Stimulated activated CD8-positive, alpha-beta memory T cell treated with anti-CD3 and anti-CD28 coated beads, Interleukin-4, amount 100 ng/mL, for 4 hours (primary cell): ENCODE measurements at places on chromosomes 11 and 22.

DNA sequence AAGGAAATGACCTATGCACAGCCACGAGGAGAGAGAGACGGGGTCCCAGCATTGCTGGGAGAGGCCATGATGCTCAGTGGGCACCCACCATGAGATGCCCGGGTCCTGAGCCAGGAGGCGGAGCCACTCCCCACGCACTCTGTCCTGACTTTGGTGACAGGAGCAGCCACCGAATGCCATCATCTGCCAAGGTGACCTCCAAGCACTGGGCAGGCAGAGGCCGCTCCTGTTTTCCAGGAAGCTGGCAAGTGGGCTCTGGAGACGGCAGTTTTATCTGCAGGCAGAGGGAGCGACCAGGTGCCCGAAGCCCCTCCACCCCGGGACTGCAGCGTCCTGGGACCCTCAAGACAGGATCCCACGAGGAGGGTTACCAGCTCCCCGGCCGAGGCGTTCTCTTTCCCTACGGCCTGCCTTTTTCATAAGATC, 453.9 kb downstream of the BRD1 start:
- DNase-seq: no peak

GRCh38 chr11:18236664-18237356, at the start of gene SAA4:
Gene SAA4 (minus strand): TSS chr11:18236802. CDS start chr11:18235926, 876 bp downstream.
- DNase-seq: no peak

GRCh38 chr11:17779861-17780594, 45.4 kb downstream of the KCNC1 start:
- DNase-seq: no peak

DNA sequence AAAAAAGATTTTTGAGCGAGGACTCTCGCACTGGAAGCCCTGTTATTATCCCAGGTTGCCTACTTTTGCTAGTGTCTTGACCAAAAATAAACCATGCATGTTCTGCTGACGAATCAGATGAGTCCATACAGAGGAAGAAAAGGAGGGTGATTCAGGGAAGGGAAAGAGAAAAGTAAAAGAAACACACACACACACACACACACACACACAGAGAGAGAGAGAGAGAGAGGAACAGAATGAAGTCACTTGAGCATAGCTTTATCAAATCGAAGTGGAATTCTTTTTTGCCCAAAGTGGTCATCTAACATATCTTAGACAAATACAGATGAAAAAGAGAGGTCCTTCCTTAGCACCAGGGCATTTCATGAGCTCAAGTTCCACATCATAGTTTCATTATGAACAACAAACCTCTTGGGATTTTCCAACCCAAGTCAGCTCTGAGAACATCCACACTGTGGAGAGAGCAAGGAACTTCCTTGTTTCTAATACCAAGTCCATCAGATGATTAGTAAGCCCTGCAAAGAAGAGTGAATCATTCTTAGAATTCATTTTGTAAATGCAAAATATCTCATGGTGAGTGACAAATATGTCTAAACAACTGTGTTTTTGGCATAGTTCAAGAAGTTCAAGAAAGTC, 7.7 kb upstream of the MMP12 start:
- DNase-seq: no peak

DNA sequence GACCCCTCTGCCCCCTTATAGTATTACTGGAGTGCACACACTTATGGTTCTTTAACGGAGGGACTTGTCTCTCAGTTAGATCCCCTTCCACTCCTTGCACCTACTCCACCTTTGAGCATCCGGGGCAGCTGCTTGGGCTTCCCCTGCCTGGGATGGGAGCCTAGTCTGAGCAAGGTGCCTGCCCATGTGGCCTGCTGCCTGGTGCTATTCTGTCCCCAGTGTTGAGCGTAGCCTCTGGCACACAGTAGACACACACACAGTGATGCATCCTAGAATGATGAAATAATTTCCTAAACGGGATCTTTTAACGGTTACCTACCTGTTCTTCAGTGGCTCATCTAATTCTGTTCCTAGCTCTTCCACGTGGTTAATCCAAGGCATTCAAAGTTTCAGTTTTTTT, 22.4 kb downstream of the PPFIA1 start:
- no peak for DNase-seq

DNA sequence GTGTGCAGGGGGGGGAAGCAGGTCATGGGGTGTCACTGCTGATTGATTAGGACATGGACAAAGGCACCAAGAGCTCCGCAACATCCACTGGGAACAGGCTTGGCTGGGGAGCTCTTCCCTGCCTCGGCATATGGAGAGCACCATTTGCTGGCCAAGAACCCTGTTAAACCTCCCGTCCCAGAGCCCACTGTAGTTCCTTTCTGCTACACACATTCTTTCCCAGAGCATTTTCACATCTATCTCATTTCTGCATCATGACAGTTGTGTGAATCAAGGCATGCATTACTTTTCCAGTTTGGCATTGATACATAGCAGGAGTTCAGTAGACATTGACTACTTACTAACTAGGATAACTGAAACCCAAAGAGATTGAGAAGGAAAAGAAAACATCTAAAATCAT, 333.4 kb upstream of the B3GAT1 start:
- no peak for DNase-seq

DNA sequence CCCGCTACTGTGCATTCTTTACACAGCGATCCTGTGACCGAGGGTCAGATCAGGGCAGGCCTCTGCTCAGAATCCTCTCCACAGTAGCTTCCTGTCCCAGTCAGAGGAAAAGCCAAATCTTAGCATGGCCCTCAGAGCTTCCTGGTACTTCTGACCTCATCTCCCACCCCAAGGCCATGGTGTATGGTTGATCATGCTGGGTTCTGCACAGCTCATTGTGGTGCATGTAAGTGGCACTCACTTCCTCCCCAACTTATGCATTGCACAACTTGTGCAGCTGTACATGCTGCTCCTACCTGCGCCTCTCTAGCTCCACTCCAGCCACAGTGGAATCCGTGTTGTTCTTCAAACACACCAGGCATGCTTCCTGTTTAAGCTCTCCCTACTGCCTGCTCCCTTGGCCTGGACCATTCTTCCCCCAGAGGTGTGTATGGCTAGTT, 20.3 kb downstream of the BMAL1 start:
- no peak for DNase-seq

DNA sequence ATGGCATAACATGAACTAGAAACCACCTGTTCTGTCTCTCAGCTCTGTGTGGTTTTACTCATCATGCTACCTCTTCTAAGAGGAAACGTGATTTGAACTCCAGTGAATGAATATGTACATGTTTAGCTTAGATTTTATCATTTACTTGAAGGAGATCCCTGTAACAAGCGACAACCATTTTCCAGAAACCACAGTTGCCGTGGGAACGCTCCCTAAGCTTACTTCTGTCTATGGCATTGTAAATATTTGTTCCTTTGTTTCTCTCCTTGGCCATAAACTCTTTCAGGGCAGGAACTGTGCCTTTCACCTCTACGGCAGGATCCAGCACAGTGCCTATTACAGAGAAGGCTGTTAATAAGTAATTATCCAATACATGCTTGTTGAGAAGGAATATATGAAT, 17.1 kb upstream of the TPH1 start:
- no peak for DNase-seq

DNA sequence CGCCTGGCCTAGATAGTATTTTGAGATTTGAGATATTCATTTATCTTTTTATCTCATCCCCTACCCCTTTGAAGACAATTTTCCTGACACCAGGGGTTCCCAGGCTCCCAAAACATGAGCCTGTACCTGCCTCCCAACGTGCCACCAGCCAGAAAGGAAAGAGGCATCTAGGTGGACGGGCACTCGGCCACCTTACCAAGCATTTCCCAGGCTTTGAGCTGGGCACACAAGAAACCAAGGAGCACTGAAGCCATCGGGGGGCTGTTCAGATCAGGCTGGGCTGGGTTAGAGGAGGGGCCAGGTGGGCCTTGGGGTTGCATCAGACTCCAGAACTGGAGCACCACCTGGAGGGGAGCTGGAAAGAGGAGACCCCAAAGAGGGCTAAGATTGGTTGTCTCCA, 28.5 kb upstream of the BAIAP2L2 start:
- no peak for DNase-seq

GRCh38 chr22:17229991-17230630, 10.9 kb upstream of the ADA2 start:
- DNase-seq: no peak

- no peak for DNase-seq
These were observed 112.0 kb upstream of the TTC12 start for GRCh38 chr11:113202431-113202830.

- DNase-seq: no peak
These were observed 13.3 kb downstream of the APOL3 start for GRCh38 chr22:36147196-36147791.

GRCh38 chr11:124877910-124878758, 12.9 kb downstream of the ROBO3 start:
- DNase-seq: no peak

- DNase-seq: peak; percentile 86
These were observed 1.2 kb downstream of the PHLDB1 start for GRCh38 chr11:118608360-118609227.

DNA sequence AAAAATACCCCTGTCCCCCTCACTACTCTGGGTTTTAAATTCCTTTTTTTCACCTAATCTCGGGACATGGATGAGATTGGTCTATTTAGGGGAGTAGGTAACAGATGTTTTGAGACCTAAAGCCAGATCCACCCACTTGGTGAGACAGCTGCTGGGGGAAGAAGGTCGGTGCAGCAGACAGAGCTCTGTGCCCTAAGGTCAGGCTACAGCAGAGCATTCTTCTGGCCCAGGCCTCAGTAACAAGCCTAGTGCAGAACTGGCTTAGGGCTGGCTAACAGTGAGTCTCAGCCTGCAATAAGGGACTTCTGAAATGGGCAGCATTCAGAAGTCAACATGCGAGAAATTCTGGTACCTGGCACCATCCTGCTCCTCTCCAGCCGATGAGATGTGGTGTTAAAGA, 444.9 kb upstream of the KIRREL3 start:
- DNase-seq: no peak

GRCh38 chr22:41538583-41538982, 5.7 kb downstream of the POLR3H start:
- DNase-seq: no peak

DNA sequence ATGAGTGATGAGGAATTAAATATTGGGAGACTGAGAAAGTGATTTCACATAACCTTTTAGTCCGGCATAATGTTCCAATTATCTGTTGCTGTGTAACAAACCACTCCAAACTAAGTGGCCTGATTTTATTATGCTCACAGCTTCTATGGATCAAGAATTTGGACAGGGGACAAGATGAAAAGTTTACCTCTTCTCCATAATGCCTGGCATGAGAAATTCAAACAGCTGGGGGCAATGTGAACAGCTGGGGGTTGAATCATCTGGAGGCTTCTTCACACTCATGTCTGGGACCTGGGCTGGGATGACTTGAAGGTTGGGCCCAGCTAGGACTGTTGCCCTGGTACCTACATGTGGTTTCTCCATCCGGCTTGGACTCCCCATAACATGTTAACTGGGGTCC, 99.4 kb upstream of the DRD2 start:
- DNase-seq: no peak

DNA sequence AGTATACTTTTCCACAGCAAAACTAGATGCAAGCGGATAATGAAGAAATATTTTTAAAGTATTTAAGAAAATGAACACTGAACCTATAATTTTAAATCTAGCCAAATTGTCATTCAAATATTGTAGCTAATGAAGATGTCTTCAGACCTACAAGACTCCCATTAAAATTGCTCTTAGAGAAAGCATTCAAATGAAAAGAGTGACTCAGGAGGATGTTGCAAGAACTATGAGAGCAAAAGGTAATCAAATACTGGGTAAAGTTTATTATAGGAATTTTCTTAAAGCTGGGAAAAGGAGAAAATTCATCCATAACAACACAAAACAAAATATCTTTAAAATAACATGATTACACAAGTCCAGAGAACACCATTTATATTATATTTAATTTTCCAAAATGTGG, 5.4 kb upstream of the POU2AF1 start:
- no peak for DNase-seq

- no peak for DNase-seq
These were observed 258.5 kb downstream of the LUZP2 start for GRCh38 chr11:24755260-24755839.

DNA sequence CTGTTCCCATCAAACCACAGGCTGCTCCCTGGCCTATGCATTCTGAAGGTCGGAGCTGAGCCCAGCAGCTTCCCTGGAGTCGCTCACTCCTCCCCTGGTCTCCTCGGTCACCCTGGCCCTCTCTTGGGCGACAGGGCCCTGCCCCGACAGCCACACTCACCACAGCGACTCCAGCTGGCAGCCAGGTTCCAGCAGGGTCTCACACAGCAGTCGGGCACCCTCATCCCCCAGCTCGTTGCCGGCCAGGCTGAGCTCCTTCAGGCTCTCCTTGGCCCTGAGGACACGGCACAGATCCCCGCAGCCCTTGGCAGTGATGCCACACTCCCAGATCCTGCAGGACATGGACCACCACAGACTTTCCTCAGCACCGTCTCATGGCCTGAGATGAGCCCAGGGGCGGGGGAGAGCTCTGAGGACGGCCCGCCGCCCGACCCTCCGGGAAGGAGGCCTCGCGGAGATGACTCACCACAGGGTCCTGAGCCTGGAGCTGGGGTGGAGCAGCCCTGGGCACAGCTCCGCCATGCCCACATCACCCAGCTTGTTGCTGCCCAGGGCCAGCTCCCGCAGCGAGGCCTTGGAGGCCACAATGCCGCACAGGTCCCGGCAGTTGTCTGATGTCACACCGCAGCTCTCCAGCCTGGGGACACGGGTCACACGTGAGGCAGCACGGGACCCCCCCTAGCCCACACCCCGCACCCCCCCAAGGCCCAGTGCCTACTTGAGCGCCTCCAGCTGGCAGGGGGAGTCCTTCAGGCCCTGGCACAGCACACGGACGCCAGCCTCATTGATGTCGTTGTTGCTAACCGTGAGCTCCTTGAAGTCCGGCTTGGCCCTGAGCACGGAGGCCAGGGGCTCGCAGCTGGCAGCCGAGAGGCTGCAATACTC, 8.5 kb downstream of the RNH1 start:
- DNase-seq: no peak

DNA sequence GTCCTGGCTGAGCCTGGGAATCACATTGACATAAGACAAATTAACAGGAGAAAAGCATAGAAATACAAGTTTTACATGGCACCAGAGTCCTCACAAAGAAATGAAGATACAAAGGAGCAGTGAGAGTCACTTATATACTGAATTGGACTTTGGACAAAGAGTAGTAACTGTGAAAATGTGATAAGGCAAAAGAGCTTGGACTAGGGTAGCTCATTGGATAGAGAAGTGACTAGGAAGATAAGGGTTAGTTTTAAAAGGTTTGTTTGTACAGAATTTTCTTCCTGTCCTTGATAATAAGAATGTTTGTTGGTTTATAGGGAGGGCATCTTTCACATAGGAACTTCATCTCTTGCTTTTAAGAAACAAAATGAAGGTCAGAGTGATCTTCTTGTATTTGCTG, 17.9 kb upstream of the NUCB2 start:
- DNase-seq: no peak

GRCh38 chr11:105719073-105719822, 109.4 kb downstream of the GRIA4 start:
- no peak for DNase-seq

GRCh38 chr11:117874253-117874909, 2.1 kb downstream of the FXYD6 start:
- no peak for DNase-seq
